Activated naive CD8-positive, alpha-beta T cell treated with anti-CD3 and anti-CD28 coated beads, Interleukin-2, amount 50 U/mL, for 24 hours (primary cell): ENCODE measurements at places on chromosomes 5 and 9.

- DNase-seq: no peak
Measured at GRCh38 chr9:97675655-97676054, 21.5 kb downstream of the XPA start.

DNA sequence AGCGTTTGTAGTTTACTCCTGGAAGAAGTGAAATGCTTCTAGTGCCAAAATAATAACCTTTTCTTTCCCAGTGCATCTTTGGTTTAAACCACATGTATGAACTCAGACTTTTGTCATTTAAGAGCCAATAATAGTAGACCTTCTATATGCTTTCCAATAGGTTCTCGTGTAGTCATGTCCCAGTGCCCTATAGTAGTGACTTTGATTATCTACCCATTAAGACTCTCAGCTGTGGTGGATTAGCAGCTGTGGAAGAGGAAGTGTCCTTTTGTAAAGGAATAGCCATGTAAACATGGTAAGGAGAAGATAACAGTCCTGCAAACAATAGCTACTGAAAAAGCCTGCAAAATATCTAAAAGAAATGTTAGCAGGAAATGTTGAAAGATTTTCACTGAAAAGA, 765.3 kb downstream of the MTRR start:
- no peak for DNase-seq

DNA sequence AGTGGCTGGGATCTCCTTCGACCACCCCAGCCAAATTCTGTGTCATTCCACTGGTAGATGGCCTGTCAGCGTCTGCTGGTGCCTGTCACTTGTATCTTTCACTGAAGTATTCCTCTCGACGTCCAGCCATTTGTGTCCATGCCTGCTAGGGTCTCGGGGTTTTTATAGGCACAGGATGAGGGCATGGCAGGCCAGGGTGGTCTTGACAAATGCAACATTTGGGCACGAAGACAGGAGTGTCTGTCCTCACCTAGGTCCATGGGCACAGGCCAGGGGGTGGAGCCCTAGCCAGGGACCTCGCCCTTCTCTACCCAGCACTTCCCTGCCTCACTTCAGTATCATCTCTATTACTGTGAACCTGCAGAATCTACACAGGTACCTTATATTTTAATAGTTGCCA, 2223.9 kb upstream of the ACO1 start:
- DNase-seq: no peak

GRCh38 chr9:79973627-79974026, 401.9 kb downstream of the TLE4 start:
- DNase-seq: no peak

DNA sequence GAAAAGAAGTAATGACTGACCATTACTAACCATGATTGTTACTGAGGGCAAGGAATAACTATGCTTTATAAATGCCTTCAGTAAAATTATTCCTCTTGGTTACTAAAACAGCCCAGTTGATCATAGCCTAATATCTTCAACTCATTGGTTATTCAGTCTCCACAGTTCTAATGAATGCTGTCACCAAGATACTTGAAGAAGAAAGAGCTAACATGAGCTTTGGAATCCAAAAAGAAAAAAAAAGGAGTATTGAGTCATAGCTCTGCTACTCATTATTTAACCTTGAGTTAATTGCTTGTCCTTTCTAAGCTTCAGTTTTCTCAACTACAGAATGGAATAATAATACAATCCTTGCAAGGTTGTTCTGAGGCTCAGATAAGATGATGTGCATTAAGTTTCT, 187.7 kb downstream of the BRINP1 start:
- DNase-seq: no peak

DNA sequence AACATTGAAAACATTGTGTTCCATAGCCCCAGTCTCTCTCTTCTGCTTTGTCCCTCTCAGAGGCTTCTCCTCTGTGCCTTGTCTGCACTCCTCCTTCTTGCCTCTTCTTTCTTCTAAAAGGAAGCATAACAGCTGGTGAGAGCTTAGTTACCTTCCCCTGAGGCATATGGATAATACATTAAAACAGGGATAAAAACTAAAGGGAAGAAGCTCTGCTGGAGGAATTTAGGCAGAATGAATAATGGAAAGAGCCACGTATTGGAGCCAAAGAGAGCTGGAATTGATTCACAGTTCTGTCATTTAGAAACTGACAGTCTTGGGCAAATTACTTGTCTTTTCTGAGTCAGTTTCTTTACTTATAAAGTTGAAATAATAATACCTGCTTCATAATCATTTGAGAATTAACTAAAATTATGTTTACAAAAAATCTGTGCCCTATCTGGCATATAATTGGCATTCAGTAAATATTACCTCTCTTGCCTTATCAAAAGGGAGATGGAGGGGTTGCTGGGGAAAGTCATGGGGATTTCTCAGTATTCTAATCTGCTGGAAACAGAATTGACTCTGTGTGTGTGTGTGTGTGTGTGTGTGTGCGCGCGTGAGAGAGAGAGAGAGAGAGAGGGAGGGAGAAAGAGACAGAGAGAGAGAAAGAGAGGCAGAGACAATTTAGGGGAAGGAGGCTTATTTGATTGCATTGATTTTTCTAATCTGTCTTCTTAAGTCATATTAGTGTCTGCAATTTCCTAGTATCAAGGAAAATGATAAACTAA, 20.2 kb downstream of the ZNF474 start:
- no peak for DNase-seq

- DNase-seq: no peak
Measured at GRCh38 chr5:170783498-170784247, at the start of gene GABRP. Gene GABRP, plus strand, starts transcription at chr5:170783725. Its CDS starts 4,891 bp downstream, at chr5:170788616.

DNA sequence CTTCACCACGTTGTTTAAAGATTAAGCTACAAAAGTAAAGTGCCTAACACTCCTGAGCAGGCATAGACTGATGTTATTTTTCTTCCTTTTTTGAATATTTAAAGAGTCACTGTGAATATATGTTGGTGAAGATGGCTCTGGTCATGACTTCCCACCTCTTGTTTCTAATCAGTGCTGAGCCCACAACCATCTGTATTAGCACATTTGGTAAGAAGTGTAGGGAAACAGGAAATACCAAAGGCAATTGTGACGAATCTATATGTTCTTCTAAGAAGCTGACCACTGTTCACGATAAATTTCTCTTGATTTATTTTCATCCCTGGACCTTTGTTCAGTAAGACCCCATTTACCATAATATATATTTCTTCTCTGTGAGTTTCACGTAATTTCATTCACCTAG, 108.3 kb upstream of the PCA3 start:
- no peak for DNase-seq

- DNase-seq: no peak
Measured at GRCh38 chr5:44675296-44675695, 133.5 kb upstream of the MRPS30 start.

- DNase-seq: no peak
Measured at GRCh38 chr9:76904661-76905457, 1.1 kb downstream of the PRUNE2 start.
